ENCODE measurements at places on chromosomes 13 and 19. TPM values are rescaled to one million over a fixed set of nuclear protein-coding genes. Genes with fewer than 3 reads are reported as not detected.

KCNRG gene
- total RNA-seq, result not detected

GRCh38 chr13:48626726-48627451 lies 26.8 kb upstream of the CYSLTR2 start:
- no peak for DNase-seq

DNA sequence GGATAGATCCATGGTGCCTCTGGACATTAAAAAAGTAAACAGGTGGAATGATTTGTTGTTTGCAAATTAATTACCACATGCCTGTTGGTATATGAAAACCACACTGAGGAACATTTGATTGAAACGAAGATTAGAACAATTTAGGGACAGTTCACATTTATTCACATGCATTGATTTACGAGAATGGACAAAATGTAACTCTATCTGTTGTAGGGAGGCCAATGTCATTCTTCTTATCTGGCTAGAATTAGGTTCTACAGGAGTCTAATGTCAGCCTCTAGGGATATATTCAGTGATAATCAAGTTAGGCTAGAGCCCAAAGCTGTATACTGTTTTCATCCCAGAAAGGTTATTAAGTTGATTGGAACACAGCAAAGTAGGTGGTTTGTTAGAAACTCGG lies 125.4 kb downstream of the COL4A2 start:
- no peak for DNase-seq

GRCh38 chr13:61180234-61180633 lies 235.4 kb downstream of the PCDH20 start:
- DNase-seq, result no peak

DNA sequence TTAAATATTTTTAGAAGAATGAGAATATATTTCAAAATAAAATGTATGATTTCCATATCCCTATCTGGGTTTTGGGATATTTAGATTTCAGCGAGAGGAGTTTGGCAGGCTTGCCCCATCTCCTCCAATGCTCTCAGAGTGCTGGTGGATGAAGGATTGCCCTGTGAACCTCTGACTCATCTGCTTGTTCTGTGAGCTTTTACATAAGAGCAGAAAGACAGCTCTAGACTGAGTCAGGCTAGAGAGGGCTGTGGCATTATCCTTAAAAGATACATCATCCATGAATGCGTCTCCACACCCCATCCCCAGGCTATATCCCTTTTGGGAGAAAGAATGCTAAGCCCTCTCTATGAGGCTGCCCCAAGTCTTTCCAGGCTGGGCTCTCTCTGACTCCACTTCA lies 190.6 kb downstream of the TUBA3C start:
- no peak for DNase-seq

DNA sequence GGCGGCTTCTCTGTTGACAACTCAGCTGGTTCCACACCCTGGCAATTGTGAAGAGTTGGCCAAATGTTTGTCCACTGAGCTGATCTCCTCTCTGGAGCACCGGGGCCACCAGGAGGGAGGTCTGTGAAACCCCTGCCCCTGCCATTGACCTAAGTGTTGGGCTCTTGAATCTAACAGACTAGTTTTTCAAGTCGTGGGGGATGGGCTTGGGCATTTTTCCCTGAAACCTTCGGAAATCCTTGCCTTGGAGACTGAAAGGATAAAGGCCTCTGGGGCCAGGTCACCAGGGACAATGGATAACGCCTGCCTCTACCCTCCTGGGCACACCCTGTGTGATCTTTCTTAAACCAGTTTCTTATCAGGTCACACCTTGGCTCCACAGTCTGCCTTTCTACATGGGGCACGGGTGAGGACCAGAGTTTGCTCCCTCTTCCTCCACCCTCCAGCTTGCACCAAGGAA lies 881 bp downstream of the GEMIN7 start:
- DNase-seq, result no peak

GRCh38 chr13:32125221-32125689 lies 93.7 kb downstream of the FRY start:
- no peak for DNase-seq

DNA sequence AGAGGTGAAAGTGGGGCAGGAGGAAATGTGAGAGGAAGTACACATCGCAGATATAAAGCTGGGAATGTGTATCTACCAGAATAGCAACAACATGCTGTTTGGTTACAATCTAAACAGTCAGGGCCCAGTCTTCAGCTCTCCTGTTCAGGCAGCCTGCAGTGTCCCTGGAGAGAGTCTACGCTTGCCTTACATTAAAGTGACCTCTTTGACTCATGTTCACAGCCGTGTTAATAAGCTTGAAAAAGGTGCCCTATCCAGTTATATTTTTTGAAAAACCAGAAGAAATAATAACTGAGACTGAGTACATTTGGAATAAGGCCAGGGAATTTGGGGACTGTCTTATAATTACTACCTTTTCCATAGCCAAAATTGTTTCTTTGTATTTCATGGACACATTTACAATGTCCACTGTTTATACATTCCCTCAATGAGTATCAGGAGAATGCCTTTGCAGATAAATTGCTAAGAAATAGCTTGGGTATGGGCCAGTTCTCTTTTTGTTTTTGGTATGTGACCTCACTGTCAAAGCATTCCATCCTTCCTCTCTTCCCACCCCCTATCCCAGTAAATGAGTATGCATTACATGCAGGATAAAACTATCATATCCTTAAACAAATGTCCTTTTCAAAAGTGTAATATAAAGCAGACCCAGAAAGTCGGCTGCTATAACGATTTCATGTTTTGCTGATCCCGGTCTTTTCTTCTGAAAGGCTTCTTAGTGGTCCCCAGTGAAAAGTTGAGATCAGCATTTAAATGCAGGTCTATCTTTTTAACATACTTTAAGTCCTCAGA lies 82.6 kb downstream of the PCDH9 start:
- no peak for DNase-seq

- DNase-seq, result no peak
Measured at GRCh38 chr13:90675129-90675528, 672.4 kb upstream of the MIR17HG start.

Measured in activated CD8-positive, alpha-beta memory T cell treated with anti-CD3 and anti-CD28 coated beads, Interleukin-2, amount 10 ng/mL, durations not matched to agents 7 days and 5 days (primary cell).